Upper lobe of right lung (tissue), 1 donor: ENCODE measurements at places on chromosomes 5 and 9. TPM values are rescaled to one million over a fixed set of nuclear protein-coding genes. Genes with fewer than 3 reads are reported as not detected.

Gene ACTBL2
- total RNA-seq = not detected

Gene TTC23L
- total RNA-seq = 0.20 TPM

- DNase-seq = peak; percentile 95
These were observed 3.5 kb upstream of the PDLIM7 start for GRCh38 chr5:177500685-177501522.

DNA sequence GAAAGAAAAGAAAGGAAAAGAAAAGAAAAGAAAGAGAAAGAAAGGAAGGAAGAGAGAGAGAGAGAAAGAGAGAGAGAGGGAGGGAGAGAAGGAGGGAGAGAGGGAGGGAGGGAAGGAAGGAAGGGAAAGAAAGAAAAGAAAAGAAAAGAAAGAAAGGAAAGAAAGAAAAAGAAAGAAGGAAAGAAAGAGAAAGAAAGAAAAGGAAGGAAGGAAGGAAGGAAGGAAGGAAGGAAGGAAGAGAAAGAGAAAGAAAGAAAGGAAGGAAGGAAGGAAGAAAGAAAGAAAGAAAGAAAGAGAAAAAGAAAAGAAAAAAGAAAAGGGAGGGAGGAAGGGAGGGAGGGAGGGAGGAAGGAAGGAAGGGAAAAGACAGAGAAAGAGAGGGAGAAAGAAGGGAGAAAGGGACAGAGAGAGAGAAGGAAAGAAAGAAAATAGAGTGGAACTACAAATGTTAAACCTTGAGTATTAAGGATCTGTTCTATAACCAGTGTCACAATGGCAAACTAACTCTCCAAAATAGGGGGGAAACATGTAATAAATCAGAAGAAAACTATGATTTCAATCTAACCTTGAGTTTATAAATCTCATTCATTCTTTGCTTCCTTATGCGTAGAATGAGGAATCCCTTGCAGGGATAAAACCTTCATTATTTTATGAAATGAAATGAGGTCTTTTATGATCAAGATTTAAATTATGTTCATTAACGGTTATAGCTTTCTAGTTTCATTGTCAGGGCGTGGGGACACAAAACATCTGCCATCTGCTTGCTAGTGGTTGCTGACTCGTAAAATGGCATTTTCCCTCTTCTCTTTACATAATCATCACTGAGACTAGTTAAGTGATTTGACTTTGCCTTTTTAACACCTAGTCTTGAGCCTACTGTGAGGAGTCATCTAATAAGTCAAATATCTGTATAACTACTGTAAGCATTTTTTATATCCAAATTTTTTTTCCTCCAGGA, 40.7 kb upstream of the RAD23B start:
- DNase-seq = no peak

GRCh38 chr9:84207491-84207951, 133.0 kb downstream of the SLC28A3 start:
- no peak for DNase-seq

- DNase-seq = no peak
These were observed 22.6 kb downstream of the PIP5K1B start for GRCh38 chr9:68727636-68728035.

DNA sequence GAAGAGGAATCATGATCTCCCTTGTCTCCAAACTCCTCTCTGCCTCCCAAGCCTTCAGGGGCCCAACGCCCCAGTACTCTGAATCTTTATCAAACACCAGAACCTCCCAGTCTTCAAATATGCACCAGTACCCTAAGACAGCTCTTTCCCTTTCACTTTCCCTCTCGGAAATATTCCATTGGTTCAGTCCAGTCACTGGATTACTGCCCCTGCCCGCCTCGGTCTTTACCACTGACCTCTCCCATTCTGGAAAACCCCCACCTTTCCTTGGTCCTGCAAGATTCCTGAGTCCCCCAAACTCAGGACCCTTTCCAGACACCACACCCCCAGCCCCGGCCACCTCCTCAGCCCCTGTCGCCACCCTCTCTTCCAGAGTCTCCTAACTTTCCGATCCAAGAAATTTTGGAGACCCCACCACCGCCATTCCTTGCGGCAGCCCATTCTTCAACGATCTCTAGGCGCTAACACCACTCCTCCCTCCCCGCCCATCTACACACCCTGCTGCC, 674 bp downstream of the C5orf15 start:
- no peak for DNase-seq

DNA sequence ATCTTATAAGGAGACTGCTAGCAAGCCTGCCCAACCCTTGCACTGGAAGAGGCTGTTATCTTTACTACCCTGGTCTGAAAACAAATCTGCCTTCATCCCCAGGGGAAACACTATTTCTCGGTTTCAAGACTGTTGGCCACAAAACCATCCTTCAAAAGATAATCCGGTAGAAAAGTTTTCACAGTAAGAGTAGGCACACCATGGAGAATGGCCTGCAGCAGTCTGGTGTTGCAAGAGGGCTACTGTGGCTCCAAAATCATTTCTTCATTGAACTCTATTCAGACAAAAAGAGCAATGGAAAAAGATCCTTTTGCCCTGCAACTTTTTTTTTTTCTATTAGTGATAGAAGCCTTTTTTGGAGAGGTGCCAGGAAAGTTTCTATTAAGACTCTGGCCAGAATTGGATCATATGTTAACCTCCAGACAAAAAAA, 163.9 kb downstream of the ARHGEF28 start:
- no peak for DNase-seq

Gene CDX1
- not detected for total RNA-seq

- no peak for DNase-seq
These were observed 68.3 kb downstream of the KCNIP1 start for GRCh38 chr5:170571875-170572852.

Gene TEX48
- not detected for total RNA-seq

GRCh38 chr9:94721754-94722153, 4.7 kb upstream of the AOPEP start:
- DNase-seq = no peak

DNA sequence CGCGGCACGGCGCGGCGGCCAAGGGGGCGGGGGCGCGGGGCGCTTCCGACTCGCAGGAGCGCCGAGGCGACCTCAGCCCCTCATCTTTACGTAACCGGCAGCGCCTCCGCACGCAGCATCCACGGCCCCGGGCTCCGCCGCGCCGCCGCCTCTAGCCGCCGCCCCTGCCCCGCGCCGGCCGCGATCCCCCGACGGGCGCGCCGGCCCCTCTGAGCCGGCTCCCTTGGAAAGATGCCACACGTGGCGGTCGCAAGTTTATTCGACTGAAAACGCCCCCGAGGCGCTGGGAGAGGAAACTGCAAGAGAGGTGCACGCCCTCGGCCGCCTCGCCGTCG, 1.0 kb downstream of the KLF9 start:
- no peak for DNase-seq

Gene HMMR
- total RNA-seq = 1.6 TPM

Gene NFIB
- total RNA-seq = 99.4 TPM

Gene SPACA9
- 3.3 TPM for total RNA-seq

- no peak for DNase-seq
These were observed 59.8 kb downstream of the PTCD2 start for GRCh38 chr5:72379936-72380335.

GRCh38 chr5:150491876-150492275, 16.1 kb upstream of the NDST1 start:
- no peak for DNase-seq

Gene TMEM215
- total RNA-seq = not detected

DNA sequence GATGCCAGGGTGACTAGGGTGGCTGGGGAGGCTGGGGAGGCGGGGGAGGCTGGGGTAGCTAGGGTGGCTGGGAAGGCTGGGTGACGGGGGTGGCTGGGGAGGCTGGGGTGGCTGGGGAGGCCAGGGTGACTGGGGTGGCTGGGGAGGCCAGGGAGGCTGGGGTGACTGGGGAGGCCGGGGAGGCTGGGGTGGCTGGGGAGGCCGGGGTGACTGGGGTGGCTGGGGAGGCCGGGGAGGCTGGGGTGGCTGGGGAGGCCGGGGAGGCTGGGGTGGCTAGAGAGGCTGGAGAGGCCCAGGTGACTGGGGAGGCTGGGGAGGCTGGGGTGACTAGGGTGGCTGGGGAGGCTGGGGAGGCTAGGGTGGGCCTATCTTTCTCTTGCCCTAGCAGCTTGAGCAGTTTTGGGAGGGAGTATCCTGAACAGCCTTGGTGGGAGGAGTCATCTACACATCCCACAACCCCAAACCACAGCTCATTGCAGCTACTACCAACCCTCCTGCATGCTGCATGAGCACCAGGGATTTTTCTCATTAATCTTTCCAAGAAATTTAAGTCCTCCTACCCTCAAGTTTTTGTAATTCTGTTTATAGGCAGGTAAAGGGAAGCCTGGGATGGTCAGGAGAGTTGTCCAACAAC, 203.2 kb upstream of the IRX1 start:
- no peak for DNase-seq

- DNase-seq = no peak
These were observed 44.6 kb downstream of the BARX1 start for GRCh38 chr9:93910598-93910997.

GRCh38 chr5:139531772-139532169, 29.4 kb upstream of the UBE2D2 start:
- DNase-seq = no peak

GRCh38 chr5:61582205-61582820, 250.3 kb downstream of the ZSWIM6 start:
- DNase-seq = no peak

Gene TTC1
- 39.6 TPM for total RNA-seq

DNA sequence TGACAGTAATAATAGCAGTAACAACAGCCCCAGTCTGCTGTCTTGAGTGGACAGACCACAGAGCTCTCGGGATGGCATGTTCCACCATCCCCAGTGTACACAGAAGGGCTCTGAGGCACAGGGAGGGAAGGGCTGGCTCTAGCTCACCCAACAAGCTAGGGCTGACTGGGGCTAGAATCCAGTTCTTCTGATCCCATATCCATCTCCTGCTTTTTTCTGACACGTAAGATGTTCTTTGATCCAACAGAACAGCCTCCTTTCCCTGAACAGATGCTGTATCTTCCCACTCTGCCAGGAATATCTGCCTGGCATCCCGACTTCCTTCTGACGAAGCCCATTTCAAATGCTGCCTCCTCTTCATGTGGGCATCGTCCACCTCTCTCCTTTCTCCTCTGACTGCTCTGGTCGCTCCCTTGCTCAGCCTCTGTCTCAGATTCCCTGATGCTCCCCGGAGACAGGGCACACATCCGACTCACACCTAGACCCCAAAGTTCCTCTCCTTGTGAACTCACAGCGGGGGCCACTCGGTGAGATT, 43.6 kb upstream of the CLK4 start:
- DNase-seq = no peak

Gene KIF3A
- 10.5 TPM for total RNA-seq

GRCh38 chr9:34575862-34576596, 13.5 kb downstream of the CNTFR start:
- DNase-seq = no peak

- no peak for DNase-seq
These were observed 512.3 kb upstream of the DAP start for GRCh38 chr5:11273180-11273903.

DNA sequence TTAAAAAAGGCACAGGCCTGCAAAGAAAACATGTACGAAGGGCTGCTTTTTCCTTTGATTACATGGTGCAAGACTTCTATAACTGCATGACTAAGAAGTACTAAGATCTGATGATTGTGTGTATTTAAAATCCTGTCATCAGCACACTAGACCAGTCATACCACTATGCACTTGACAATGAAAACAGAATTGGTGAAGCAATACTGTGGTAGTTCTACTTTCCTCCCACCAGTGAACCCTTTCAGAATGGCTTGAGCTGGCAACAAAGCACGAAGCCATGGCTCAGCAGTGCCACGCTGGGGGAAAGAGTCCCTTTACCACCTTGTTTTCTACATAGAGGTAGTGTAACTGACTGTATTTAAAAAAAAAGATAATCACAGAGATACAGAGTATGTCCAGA, 49.0 kb upstream of the POU5F2 start:
- DNase-seq = no peak

GRCh38 chr5:156838961-156839360, 11.1 kb upstream of the PPP1R2B start:
- no peak for DNase-seq

- DNase-seq = no peak
These were observed 41.7 kb upstream of the PPARGC1B start for GRCh38 chr5:149688406-149688805.

DNA sequence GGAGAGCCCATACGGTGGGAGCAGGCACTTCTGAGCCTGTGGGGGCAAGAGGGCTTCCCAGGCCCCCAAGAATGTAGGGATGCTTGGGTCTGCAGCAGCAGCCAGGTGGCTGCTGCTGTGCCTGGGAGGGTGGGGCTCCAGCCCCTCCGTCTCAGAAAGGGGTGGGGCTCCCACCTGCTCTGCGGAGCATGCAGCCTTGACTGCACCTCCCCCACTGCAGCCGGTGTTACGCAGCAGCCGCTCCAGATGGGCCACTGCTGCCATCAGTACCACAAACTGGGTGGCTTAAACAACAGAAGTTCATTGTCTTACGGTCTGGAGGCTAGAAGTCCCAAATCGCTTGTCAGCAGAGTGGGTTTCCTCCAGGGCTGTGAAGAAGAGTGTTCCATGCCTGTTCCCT, 365.5 kb downstream of the TMEM38B start:
- DNase-seq = no peak

Gene PCDHGA12
- 7.6 TPM for total RNA-seq

- DNase-seq = no peak
These were observed 310.1 kb downstream of the RFX3 start for GRCh38 chr9:3215658-3216057.

Gene ANKRD55
- 0.49 TPM for total RNA-seq

Gene CPEB4
- 62.4 TPM for total RNA-seq

Gene N4BP3
- total RNA-seq = 5.2 TPM

DNA sequence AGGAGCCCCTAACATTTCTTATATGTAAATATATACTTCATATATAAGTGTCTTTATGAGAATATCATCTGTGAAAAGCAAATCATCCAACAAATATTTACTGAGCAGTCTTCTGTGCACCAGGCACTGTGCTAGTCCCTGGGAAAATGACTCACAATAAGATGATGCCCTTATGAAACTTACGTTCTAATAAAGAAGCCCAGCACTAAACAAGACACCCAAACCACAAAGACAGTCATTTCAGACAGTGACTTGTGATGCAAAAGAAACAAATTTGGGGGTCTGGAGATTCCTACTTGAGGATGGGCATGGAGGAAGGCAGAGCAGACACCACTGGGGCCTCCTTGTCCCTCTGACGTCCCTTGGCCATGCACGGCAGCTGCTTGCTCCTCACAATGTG, 30.6 kb upstream of the PPP1R2B start:
- no peak for DNase-seq

DNA sequence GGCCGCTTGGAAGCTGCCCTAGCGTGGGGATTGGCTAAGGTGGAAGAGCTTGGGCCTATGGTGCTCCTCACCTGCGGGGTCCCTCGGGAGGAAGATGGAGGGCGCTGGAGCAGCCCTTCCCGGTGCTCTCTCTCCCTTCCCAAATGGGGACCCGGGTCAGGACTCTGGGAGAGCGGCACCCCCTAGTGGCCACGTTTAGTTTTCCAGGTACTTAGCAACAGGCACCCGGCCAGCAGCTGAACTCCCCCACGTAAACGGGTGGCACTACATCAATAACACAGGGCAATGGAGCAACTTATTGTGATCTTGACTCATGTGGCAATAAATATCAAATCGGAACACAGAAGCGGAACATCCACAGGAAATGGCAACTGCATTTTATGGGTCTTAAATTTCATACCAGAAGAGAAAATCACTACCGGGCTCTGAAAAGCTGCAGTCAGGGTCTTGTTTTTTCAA, 316.6 kb downstream of the AGTPBP1 start:
- peak; percentile 73 for DNase-seq
